T-helper 2 cell treated with Interferon-gamma antibody and Interleukin-4, amounts not matched to agents 5 μg/mL and 100 μg/mL, for 36 hours (primary cell): ENCODE measurements at places on chromosomes 1 and 21.
A peak's percentile ranks its signal among the peaks of the same experiment; 100 is the strongest.

- DNase-seq = no peak
Observed at GRCh38 chr1:245645406-245645805, 490.6 kb downstream of the KIF26B start.

DNA sequence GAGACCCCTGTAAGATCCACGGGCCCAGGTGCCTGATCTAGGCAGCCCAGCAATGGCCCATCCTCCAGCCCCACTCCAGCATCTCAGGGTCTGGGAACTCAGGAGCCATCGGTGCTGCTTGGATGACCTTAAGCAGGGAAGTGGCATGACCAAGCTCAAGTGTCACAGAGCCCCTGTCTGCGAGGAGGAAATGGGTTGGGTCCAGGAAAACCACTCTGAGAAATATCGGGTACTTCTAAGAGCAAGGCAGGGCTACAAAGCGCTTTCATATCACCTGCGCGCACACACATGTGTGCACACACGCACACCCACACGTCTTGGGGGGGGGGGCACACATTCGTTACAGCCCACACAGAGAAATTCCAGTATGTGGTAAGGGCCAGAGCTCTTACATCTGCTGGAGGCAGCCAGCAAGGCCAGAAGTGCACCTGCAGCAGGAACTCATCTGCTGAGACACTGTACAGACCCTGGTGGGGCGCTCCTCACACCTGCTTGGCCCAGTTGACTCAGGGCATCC is 32.6 kb upstream of the SPOCD1 start:
- DNase-seq = peak; percentile 37

DNA sequence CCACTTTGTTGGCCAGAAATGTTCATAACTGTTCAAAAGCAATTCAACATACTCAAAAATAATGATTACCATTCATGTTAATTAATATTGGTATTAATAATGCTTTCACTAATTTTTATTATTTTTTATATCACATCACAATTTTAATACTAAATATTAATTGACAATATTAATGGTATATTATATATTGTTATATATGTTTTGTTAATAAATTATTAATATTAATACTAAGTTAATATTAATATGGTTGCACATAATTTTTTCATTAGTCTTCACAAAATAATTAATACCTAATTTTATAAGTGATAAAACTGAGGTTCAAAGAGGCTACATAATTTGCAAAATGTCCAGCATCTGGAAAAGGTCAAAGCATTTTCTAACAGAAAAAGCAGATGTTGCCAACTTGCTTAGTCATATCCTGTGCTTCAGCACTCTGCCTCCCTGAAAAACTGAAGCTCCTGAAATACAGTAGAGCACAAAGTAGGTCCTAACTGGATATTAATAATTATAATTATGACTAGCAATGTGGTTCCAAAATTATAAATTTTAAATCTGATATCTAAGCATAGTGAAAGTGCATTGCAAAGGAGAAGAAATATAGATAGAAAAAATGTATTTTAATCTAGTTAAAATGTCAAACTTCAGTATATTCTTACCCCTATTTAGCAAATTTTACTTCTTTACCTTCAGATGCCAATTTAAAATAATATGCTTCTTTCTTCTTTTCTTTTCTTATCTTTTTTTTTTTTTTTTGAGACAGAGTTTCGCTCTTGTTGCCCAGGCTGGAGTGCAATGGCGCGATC is 123.2 kb upstream of the TNFSF4 start:
- no peak for DNase-seq

DNA sequence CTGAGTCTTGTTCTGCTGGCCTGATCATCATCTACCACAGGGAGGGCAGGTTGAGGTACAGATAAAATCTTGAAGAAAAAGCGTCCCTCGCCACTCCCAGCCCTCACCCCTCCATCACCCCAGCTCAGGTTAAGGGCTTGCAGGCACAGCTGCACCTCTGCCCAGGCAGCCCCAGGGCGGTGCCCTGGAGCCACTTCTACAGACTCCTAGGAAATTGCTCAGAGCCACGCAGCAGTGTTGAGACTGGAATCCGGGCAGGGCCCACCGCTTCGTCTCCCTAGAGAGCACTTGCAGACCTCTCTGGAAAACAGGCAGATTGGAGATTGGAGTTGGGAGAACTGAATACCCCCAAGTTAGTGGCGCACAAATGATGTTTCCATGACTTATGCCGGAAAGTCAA is 35.3 kb downstream of the VN1R5 start:
- no peak for DNase-seq

DNA sequence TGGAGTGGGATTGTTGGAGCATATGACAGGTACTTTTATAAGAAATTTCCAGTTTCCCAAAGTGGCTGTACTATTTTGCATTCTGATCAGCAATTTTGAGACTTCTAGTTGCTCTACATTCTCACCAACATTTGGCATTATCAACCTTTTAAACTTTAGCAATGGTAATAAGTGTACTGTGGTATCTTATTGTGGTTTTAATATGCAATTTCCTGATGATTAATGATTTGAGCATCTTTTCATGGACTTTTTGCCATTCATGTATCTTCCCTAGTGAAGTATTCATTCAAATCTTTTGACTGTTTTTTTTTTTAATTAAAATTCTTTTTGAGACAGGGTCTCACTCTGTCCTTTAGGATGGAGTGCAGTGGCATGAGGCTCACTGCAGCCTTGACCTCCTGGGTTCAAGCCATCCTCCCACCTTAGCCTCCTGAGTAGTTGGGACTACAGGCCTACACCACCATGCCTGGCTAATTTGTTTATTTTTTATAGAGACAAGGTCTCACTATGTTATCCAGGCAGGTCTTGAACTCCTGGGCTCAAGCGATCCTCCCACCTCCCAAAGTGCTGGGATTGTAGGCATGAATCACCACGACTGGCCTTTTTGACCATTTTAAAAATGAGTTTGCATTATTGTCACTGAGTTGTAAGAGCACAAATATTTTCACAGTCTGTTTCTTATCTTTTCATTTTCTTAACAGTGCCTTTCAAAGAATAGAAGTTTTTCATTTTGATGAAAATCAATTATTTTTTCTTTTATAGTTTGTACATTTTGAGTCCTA is 7.8 kb upstream of the SLC6A9 start:
- DNase-seq = no peak

- peak; percentile 54 for DNase-seq
Observed at GRCh38 chr1:38858833-38859560, 575 bp downstream of the RRAGC start.

DNA sequence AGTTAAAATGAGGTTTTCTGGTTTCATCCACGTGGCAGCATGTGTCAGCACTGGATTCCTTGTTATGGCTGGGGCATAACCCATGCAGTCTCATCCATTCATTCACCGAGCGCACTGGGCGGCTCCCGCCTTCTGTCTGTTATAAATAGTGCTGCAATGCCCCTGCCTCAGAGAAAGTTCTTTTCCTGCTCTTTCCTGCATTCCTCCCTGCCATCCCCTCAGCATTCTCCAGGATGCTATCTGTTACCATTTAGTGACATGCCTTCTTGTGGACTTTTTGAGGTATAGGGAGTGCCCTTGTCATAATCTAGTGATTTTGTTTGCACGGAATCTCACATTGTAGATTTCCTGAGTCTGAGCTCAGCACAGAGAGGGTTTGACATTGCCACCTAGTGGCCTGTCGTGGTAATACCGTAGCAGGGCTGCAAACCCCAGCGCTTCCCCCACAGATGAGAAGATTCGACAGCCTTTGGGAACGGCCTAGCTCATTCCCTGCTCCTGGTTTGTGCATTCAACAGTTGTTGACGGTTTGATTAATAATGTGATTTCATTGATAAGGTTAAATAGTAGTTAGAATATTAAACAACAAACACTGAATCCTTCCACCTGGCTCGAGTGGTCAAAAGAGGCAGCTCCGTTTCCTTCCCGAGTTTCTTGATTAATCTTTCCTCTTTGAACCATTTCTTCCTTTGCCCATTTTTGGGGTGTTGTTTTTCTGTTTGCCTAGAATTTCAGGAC is 46.3 kb downstream of the UMODL1 start:
- DNase-seq = peak; percentile 56

- DNase-seq = no peak
Observed at GRCh38 chr1:225617479-225617878, 35.4 kb downstream of the ENAH start.

DNA sequence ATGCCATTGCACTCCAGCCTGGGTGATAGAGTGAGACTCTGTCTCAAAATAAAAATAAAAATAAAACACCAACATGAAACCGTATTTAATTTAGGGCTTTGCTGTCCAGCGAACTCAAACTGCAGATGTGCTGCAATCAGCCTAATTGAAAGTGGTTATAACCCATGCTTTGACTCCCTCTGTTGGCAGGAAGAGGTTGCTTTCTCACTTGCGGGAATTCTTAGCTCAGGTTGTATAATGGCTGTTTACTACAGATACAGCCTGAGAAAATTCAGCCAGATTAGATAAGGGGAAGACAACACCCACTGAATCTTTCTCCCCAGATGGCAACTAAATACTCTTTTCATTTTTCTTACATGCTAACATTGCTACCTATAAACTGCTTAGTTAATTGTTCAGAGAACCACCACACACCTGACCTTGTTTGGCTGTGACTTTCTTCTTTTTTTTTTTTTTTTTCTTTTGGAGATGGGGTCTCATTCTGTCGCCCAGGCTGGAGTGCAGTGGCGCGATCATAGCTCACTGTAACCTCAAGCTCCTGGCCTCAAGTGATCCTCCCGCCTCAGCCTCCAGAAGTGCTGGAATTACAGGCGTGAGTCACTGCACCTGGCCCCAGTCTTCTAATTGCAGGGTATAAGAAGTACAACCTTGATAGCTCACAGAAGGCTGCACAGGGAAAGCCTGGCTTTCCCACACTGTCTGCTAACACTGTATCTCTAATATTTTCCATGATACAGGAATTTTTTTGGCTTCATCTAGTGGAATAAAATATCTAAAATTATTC is 34.6 kb downstream of the DNTTIP2 start:
- DNase-seq = peak; percentile 41

DNA sequence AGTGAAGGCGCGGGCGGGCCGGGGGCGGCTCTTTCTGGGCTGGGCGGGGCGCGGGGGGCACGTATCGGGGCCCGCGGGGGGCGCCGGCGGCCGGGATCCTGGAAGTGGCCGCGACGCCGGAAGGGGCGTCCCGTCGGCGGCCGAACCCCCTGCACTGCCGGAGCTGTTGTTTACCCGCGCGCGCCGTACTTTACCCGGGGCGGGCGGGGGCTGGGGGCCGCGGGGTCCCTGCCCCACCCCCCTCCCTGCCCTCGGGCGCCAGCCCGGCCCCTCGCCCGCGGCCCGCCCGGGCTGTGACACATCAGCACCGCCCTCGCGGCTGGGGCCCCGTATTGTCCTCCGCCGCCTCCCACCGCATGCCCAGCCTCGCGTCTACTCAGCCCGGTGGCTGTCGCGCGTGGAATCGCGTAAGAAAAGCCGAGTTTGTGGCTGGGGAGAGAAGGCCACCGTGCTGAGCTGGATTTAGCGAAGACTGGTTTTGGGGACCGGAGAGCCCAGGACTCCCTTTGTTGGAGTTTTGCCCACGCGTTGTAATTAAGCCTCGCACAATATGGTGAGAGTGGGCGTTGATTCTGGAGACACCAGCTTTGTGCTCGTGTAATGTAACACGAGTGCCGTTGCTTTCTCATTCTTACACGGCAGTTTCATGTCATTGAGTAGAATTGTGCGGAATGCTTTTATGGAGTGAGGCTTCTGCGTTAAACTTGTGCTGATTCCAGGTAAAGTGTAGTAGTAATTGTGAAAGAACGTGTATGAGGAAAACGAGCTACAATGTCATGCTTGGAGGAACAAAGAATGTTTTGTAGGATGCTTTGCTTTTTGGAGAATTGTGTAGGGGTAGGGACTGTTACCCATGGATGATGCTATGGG is 559 bp downstream of the BACH1 start:
- peak; percentile 79 for DNase-seq

- no peak for DNase-seq
Observed at GRCh38 chr1:247212627-247213617, 41.1 kb upstream of the ZNF124 start.

DNA sequence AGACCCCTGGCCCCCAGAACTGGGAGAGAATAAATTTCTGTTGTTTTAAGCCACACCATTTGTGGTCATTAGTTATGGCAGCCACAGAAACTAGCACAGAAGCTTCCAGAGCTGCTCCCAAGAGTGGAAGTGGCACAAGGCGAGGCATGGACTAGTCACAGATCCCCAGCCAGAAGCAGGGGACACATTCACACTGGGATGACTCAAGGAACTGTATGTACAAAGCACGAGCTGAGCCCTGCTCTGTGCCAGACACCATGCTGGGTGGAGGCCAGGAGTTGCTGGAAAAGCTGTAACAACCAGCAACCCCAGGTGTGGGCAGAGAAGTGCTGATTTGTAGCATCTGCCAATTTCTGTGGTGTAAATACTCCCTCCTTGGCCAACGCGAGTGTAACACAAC is 55.6 kb downstream of the TCP10L start:
- DNase-seq = no peak

DNA sequence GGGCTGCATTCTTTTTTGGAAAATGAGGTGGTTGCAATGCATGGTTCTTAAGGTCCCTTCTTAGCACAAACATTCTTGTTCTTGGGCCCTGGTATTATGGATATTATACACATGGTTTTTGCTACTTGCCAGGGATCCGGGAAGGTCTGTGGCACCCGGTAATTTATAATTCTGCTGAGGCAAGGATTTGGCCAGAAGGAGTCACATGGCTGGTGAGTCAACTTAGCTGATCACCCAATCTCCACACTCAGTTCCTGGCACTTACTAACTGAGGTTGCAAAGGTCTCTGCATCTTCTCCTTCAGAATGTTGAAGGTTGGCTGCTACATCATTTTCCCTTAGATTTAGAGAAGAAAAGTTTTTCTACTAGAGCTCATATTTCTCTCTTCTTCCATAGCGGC is 112.5 kb downstream of the ROR1 start:
- DNase-seq = no peak

DNA sequence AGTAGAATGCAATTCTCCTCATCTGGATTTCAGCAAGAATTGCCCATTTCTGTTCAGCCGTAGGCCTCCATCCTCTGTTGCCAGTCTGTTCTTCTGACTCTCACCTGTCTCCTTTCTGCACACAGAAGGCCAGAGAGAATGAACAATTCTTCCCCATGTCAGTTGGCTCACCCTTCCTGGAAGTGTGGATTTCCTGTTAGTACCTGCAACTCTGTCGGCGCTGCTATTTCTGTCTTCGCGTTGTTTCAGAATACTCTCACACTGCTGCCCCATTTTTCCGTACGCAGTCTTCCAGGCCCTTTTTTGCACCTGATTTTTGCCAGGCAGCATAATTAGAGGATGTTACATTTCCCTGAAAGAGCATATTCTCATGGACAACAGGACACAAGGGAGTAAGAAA is 200.7 kb downstream of the FGGY start:
- DNase-seq = no peak

DNA sequence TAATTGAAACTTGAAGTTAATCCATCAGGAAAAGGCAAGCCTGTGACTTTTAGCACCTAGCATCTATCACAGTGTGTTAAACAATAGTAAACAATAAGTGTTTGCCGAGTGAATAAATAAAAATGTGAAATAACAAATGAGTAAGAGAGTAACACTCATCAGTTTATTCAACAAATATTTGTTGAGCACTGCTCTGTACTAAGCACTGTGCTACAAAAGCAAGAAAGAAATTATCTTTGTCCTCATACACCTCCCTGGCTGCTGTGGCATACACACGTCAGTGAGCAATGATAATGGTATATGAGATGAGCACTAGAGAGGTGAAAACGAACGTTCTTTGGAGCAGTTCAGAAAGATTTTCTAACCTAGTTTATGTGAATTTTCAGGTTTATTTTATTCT is 295.0 kb upstream of the LRRC7 start:
- DNase-seq = no peak
